ENCODE measurements at places on chromosomes 5 and 9. TPM values are rescaled to one million over a fixed set of nuclear protein-coding genes. Genes with fewer than 3 reads are reported as not detected.
A peak's percentile ranks its signal among the peaks of the same experiment; 100 is the strongest.

The CDH9 gene
- total RNA-seq, result not detected

The RAB3C gene
- total RNA-seq, result not detected

The WASHC1 gene
- total RNA-seq, result 22.3 TPM

The GNA14 gene
- not detected for total RNA-seq

The ARL14EPL gene
- not detected for total RNA-seq

The COMMD10 gene
- 24.3 TPM for total RNA-seq

DNA sequence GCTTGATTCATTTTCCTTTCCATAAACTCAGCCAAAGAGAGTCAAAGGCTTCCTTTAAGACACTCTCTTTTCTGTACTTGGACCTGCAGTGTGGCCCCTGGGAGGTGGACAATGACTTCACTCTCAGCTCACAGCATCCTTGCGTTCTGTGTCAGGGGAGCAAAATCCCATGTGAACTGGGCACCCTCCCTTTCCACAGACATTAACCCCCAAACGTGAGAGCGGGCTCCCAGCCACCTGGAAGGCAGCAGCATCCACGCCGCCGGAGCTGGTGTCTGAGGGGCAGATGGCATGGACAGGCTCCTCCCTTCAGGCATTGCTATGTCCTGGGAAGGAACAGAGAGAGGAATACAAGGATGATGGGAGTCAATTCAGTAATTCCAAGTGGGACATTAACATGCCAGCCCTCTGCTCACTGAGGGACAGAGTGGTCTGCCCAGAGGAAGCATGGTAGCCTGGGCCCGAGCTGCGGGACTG is 39.5 kb downstream of the TRIP13 start:
- DNase-seq, result no peak

DNA sequence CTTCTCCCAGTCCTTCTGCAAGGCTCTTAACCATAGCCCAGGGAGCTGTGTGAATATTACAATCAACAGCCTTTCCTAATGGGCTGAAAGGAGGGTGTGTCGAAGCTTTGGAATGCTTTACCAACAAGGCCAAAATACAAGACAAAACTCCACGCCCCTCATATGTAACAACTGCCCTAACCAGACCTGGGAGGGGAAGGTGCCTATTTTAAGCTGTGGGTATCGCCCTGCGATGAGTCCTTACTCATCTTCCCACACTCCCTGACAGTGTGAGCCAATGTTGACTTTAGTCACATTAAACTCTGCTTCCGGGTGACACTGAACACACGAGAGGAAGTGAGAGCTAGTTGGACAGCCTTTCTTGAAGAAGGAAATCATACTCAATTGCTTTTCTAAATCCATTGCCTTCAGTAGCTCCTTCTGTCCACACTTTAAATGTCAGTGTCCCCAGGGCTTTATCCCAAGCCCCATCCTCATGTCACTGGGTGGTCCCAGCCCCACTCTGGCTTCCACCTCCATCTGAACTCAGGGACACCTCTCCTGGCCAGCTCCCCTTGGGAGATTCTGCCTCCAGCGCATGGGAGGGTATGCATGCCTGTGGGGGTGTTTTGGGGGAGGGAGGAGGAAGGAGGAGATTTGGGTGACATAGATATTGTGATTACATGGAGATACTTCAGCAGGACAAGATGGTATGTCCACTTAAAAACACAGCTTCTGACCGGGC is 6.5 kb upstream of the TBC1D9B start:
- peak; percentile 19 for DNase-seq

- no peak for DNase-seq
Measured at GRCh38 chr5:158324236-158324635, 465.3 kb upstream of the CLINT1 start.

DNA sequence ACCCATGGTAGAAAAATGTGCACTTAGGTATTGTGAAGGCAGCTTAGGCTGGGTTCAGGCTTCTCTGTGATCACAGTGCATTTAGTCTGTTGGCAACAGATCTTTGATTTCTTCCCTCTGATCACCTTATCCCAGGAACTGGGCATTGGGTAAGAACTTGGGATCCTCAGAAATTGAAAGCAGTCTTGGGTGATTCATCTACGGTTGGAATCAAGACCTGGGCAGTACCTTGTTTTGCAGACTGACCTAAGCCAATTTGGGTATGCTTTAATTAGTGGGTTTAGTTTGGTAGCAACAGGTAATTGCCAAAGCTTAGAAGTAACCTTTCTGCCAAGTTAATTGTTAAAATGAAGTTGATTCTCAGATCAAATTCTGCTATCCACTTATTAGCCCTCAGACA is 17.8 kb downstream of the ENTREP1 start:
- DNase-seq, result no peak

- no peak for DNase-seq
Measured at GRCh38 chr9:3277200-3277599, 248.6 kb downstream of the RFX3 start.

DNA sequence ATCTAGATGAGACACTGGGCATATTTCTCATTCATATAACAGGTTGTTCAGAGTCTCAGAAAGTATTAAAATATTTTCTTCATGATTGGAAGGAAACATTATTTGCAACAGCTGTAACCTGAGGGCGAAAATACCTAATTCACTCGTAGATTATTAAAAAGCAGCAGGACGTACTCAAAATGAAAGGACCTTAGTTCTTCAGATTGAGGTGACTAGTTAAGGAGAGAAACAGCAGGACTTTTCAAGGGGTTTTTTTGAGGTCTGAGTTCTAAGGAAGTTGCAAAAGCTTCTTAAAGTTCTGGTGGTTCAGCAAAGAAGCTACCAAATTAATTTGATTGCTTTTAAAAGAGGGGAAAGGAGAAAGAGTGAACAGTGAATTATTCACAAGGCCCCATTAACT is 174.9 kb downstream of the TMEM161B start:
- no peak for DNase-seq

DNA sequence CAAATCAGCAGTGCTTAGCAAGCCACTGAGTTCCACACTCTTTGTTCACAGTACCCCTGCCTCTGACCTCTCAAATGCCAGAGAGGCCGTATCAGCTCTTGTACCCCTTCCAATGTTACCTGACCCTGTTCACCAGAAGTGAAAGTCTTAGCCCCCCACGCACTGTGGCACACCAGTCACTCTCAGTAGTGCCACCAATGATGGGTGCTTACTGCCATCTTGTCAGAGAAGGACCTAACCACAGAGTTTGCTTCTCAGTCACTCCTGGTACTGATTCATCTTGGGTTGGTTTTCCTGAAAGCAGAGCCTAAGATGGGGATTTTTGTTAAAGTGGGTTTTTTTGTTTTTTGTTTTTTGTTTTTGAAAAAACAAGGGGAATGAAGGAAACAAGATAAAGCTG is 28.8 kb upstream of the PANK3 start:
- peak; percentile 76 for DNase-seq

GRCh38 chr5:142783601-142784341 is 13.6 kb downstream of the ARHGAP26 start:
- peak; percentile 90 for DNase-seq

GRCh38 chr5:178324481-178325310 is 92.1 kb upstream of the PHYKPL start:
- no peak for DNase-seq

- no peak for DNase-seq
Measured at GRCh38 chr5:67065696-67066095, 130.9 kb downstream of the CD180 start.

GRCh38 chr5:10775646-10776045 is 14.6 kb upstream of the DAP start:
- DNase-seq, result no peak

Measured in activated CD4-positive, alpha-beta memory T cell treated with anti-CD3 and anti-CD28 coated beads for 36 hours (primary cell).